ENCODE measurements at places on chromosomes 3 and 15.

DNA sequence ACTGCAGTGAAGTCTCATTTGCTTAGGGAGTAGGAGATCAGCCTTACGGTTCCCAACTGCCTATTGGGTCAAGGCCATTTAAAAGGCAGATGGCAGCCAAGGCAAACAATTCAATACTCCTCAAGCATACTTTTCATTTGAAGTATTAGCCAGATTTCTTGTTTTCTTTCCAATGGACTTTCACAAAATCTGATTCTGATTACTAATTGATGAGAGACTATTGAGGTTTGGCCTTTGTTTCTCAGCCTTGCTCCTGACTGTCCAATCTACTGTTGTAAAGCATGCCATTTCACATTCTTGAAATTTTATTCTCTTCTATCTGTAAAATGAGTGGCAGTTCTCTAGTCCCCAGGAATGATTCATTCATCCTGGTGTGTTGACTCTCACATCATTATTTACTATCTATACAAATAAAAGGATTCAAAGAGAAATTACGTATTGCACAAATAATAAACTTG lies 166.2 kb upstream of the TGFBR2 start:
- DNase-seq, result no peak

DNA sequence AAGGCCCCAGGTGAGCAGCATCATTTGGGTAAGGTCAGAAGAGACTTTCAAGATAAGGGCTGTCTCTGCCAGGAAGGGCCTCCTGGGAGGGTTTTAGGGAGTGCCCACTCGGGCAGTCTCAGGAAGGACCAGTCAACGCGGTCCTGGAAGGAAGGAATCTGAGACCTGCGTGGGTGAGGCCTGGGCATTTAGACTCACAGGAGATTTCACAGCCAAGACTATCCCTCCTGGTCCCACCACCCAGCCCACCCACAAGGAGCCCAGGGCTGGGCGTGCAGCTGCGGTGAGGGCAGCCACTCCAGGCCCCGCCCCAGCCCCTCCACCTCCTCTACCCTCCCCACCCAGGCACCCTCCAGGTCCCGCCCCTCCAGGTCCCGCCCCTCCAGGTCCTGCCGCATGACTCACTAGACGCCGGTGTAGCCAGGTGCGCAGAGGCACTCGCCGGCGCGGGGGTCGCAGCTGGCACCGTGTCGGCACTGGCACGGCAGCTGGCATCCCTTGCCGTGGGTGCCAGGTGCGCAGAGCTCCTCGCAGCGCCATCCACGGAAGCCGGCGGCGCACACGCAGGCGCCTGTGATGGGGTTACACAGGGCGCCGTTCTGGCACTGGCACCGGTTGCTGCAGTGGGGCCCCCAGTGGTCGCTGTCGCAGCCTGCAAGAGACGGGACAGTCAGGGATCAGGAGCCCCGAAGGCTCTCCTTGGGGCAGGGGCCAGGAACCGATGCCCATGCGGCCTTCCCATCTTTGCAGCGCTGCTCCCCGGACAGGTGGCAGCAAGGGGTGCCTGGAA lies 112.7 kb downstream of the RAB11A start:
- no peak for DNase-seq

GRCh38 chr3:117893638-117894037 lies 1141.0 kb downstream of the IGSF11 start:
- no peak for DNase-seq

DNA sequence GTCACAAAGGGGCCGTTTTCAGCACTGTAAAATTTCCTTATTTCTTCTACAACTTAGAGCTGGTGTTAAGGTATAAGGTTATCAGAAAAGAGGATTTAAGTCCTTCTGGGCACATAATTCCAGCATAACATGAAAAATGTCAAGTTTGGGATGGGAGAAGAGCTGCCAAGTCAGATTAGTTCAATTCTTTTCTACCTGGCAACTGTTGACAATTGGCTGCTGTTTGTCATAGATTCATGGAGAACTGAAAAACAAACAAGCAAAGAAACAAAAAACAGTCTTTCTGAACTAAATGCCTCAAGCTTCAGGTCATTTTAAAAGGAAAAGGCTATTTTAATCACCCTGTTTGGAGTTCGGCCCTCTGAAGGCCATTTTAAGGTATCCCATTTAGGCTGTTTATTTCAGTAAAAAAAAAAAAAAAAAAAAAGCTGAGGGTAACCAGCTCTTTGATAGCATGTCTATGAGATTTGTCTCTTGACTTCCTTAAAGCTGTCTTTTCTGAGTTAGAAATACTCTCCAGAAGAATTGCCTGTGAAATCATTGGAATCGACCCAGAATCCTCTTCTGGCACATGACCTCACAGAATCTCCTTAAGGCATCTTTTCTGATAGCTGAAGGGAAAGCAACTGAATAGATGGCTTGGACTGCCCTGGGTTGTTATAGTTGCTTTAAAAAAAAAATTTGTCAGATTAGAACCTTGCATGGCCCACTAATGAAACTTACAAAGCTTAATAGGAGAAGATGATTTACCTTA lies 173.3 kb downstream of the SEMA6D start:
- no peak for DNase-seq

DNA sequence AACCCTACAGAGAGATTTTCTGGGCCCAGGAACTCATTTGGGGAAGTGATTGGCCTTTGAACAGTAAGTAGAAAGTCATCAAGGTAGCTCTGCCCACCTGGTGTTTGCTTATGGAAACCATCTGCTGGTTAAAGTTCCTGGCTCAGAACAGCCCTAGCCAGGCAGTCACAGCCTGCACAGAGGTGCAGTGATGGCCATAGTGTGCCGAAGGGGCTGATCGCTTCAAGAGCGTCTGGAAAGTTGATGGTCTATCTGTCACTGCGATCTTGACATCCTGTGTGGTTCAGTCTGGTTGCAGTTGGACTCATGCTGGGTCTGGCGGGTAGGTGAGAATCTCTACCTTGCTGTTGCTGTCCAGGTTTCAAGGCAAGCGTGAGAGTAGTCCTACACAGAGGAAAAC lies 151.6 kb downstream of the SLCO3A1 start:
- no peak for DNase-seq

- no peak for DNase-seq
Observed at GRCh38 chr3:157805538-157805937, 300.7 kb downstream of the SHOX2 start.
